ENCODE measurements at places on chromosomes 13 and 19.
A peak's percentile ranks its signal among the peaks of the same experiment; 100 is the strongest.

GRCh38 chr19:11887611-11888531 is at the start of gene ZNF69:
ZNF69 (plus strand) TSS chr19:11887782; CDS start chr19:11887924, 142 bp downstream.
- peak; percentile 91 for DNase-seq

DNA sequence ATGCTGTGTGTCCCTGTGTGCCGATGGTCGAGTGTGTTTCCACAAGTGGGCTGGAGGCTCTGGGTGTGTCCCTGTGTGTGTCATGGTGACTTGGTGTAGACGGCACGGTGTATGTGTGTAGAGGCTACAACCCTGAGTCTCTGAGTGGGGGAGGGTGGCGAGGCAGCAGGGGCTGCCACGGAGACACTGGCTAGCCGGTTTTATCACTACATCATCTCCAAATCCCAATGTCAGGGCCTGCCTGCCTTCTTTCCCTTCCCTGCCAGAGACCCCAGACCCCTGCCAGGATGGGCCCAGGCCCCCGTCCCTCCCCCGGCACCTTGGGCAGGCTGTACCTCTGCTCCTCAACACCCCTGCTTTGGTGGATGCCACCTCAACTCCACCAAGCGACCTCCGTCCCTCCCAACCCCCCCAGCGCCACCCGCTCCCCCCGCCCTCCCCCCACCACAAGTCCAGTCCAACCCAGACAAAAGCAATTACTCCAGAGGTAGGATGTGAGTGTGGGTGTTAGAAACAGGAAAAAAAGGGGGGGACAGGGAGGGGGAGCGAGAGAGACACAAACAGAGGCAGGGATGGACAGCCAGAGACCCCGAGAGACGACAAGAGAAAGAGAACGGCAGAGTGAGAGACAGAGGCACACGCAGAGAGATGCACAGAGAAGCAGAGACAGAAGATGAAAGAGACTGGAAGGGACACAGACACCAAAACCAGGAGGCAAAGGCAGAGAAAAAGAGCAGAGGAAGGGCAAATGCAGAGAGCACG is 21.6 kb upstream of the POU2F2 start:
- DNase-seq: no peak

- no peak for DNase-seq
Observed at GRCh38 chr19:17610384-17610783, 54.9 kb downstream of the COLGALT1 start.

GRCh38 chr19:39194832-39195542 is 1.8 kb upstream of the NCCRP1 start:
- DNase-seq: no peak

- DNase-seq: no peak
Observed at GRCh38 chr13:75764251-75764925, 128.3 kb downstream of the LMO7 start.

DNA sequence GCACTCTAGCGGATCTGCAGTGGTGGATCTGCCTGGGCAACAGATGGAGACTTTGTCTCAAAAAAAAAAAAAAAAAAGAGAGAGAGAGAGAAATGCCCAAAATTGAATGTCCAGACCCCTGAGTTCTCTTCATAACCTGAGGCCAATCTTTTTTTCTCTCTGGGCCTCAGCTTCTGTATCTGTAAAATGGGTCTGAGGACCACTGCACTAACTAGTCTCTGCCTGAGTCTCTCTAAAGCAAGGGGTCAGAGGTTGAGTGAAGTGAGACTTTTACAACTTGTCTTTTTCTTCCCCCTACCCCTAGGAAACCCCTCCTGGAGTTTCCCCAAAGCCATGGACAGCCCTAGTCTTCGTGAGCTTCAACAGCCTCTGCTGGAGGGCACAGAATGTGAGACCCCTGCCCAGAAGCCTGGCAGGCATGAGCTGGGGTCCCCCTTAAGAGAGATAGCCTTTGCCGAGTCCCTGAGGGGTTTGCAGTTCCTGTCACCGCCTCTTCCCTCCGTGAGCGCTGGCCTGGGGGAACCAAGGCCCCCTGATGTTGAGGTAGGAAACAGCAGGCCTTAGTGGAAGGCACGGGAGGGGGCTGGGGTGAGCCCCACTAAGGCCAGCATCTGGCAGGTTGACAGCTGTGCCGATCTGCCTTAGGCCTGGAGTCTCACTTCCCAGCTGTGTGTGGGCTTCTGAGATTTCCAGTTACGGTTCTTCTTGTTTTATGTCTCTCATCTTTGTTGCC is 1.8 kb downstream of the TMEM91 start:
- DNase-seq: no peak

GRCh38 chr19:28288572-28289264 is 924.2 kb downstream of the UQCRFS1 start:
- no peak for DNase-seq

- DNase-seq: no peak
Observed at GRCh38 chr13:62299988-62300387, 884.3 kb upstream of the PCDH20 start.

DNA sequence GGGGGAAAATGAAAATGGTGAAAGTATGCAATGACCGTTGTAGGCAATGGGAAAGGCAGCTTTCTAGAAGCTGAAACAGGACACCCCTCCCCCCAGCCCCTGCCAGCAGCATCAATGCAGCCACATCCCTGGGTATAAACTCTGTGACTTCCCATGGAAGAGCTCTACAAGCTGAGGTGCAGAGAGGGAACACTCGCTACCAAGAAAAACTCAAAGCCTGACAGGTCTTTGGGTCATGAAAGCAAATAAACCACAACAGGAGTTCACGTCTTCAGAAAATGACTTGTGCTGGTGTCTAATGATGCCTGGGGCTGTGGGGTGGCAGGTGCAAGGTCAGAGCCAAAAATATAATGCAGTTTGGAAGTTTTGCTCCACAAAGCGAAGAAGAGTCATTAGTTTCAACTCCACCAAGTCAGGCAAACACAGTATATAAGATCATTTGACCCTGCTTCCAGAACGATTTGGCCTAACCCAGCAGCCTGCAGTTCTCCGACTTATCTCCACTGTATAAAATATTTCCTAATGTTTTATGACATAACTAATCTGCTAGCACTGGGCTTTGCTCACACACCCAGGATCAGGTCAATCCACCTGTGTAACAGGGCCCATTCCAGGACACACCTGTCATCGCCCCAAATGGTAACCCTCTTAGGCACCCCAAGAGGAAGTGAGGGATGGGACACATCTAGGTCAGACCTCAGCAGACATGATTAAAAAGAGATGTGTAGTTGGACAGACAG is 102.1 kb downstream of the IRS2 start:
- no peak for DNase-seq

Measured in aorta (tissue), 5 donors.